ENCODE measurements at places on chromosomes 11 and 22.
A peak's percentile ranks its signal among the peaks of the same experiment; 100 is the strongest.

DNA sequence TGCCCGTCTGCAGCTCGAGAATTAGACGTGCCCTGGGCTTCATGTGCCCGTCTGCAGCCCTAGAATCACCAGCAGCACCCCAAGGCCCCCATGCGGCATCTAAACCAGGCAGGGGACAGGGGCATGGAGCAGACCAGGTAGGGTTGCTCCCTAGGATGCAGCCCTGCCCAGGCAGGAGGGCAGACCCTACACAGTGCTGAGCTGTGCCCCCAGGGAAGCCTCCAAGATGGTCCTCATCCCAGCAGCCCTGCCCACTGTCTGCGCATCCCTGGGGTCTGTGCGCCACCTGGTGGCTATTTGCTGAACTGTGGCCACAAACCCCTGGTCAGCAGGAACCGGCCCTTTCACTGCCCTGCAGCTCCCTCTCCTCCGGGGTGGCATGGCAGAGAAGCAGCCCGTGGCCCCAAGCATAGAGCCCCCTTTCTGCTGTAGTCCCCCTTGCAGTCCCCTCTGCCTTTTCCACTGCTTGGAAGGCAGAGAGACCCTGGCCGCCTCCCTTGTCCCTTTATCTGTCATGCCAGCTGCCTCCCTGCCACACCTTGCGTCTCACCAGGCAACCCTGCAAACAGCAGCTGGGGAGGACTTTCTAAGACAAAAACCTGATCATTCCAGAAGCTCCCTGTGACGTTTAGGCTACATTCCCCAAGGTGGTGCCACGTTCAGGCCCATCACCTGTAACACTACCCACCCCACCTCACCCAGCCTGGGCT lies 86.6 kb downstream of the KCNQ1 start:
- DNase-seq: peak; percentile 55

GRCh38 chr22:17106161-17106784 lies 14.9 kb downstream of the TMEM121B start:
- no peak for DNase-seq

DNA sequence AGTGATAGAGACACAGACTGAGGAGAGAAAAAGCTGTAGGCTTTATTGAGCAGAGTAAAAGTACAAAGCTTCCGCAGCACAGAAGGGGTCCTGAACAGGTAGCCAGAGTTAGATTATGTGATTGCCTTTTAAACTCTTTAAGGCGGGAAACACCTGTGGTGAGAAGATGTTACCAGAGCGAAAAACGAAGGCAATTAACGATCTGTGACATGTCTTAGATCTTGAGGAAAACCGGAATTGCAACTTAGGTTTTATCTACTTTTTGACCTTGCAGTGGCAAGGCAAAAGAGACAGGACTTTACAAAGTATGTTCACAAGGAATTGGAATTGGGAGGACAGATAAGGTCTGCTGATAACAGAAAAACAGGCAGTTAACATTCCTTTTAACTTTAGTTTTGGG lies 493.6 kb upstream of the FAT3 start:
- no peak for DNase-seq

GRCh38 chr11:21636561-21636960 lies 556.3 kb upstream of the ANO5 start:
- no peak for DNase-seq

DNA sequence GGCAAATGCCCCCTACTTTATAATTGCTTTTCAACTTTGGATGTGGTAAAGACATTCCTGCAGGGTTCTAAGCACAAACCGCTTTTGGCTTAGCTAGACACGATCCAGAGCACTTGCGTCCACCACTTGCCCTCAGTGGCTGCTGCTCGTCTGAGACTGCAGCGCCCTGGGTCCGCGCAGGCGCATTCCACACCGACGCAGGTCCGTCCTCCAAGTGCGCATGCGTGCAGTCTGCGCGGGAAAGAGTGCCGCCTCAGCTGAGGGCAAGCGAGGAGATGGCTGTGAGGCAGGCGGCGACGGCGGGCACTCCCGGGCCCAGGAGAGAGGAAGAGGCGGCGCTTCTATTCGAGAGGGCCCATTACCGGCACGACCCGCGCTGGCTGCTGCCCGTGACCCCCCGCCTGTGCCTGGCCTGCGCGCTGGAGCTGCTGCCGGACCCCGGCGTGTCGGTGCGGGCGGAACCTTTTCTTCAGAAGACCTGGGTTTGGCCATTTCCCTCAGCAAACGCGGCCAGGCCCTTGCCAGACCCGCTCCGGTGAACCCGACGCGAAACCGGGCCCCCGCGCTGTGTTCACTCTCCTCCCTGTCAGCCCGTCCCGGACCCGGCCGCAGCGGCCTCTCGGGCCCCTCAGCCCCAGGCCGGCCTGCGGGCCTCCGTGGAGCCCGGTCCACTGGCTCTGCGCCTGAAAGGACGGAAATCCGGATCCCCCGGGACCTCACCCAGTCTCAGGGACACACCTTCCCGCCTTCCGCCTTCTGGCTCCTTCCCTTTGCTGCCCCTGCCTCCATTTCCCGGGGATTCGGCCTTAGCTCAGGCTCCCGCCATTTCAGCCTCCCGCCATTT lies at the start of gene MEI1:
Gene MEI1, plus strand, starts transcription at position 240 of the 844 bp plus-strand sequence. Its CDS starts 36 bp downstream, at position 276.
- DNase-seq: no peak

- no peak for DNase-seq
Measured at GRCh38 chr22:29731058-29731850, 11.5 kb downstream of the CABP7 start.

- no peak for DNase-seq
Measured at GRCh38 chr11:5625281-5625680, 480 bp downstream of the TRIM34 start.

All from Panc1 (cell line).